ENCODE measurements at places on chromosomes 1 and 21. TPM values are rescaled to one million over a fixed set of nuclear protein-coding genes. Genes with fewer than 3 reads are reported as not detected.

Gene PGBD2
- total RNA-seq: 0.73 TPM

Gene SORT1
- 9.3 TPM for total RNA-seq

Gene LCE1D
- not detected for total RNA-seq

Gene TDRD5
- total RNA-seq: 0.10 TPM

Gene UBE2U
- total RNA-seq: not detected

Gene OLFM3
- total RNA-seq: 0.10 TPM
